ENCODE measurements at places on chromosomes 2 and 18. TPM values are rescaled to one million over a fixed set of nuclear protein-coding genes. Genes with fewer than 3 reads are reported as not detected.

The GCKR gene
- total RNA-seq, result 0.11 TPM

The CCDC195 gene
- total RNA-seq, result not detected

The SPATA3 gene
- total RNA-seq, result not detected

The SCTR gene
- not detected for total RNA-seq

The AKAIN1 gene
- total RNA-seq, result not detected

The SERPINB2 gene
- total RNA-seq, result 0.05 TPM

The ESCO1 gene
- total RNA-seq, result 8.1 TPM

The ABCG8 gene
- total RNA-seq, result not detected

The ALPP gene
- 18.1 TPM for total RNA-seq

The KCNE4 gene
- 0.46 TPM for total RNA-seq

The ROCK2 gene
- 30.4 TPM for total RNA-seq

The MFSD2B gene
- 0.42 TPM for total RNA-seq

The SLC9A2 gene
- total RNA-seq, result 2.9 TPM

The CNTNAP5 gene
- not detected for total RNA-seq

The ARHGAP15 gene
- not detected for total RNA-seq

The VWC2L gene
- not detected for total RNA-seq

The GCG gene
- total RNA-seq, result not detected

The MRPL44 gene
- 41.6 TPM for total RNA-seq

The KCNG2 gene
- total RNA-seq, result not detected

The UPP2 gene
- total RNA-seq, result not detected

The RNMT gene
- total RNA-seq, result 17.2 TPM

The PHLPP1 gene
- total RNA-seq, result 8.4 TPM

The FOXI3 gene
- total RNA-seq, result 0.06 TPM

The XRCC5 gene
- total RNA-seq, result 156 TPM

The DSC2 gene
- total RNA-seq, result 1.00 TPM

The WDPCP gene
- 3.6 TPM for total RNA-seq

The TMEM37 gene
- total RNA-seq, result 2.7 TPM

The CRYGD gene
- not detected for total RNA-seq

The LONRF2 gene
- 1.7 TPM for total RNA-seq

The NGEF gene
- total RNA-seq, result 13.0 TPM

The GRHL1 gene
- 1.2 TPM for total RNA-seq

The POTEF gene
- not detected for total RNA-seq

The SANBR gene
- 12.7 TPM for total RNA-seq

The COBLL1 gene
- 5.6 TPM for total RNA-seq

The CFC1 gene
- total RNA-seq, result 0.11 TPM

The COL4A4 gene
- total RNA-seq, result 2.0 TPM

The SETBP1 gene
- 0.39 TPM for total RNA-seq

The KHK gene
- total RNA-seq, result 9.8 TPM

The MBP gene
- total RNA-seq, result 15.9 TPM

The ERFE gene
- 7.6 TPM for total RNA-seq
